NCI-H1694 (cell line): ENCODE measurements at places on chromosomes 7 and 10.

DNA sequence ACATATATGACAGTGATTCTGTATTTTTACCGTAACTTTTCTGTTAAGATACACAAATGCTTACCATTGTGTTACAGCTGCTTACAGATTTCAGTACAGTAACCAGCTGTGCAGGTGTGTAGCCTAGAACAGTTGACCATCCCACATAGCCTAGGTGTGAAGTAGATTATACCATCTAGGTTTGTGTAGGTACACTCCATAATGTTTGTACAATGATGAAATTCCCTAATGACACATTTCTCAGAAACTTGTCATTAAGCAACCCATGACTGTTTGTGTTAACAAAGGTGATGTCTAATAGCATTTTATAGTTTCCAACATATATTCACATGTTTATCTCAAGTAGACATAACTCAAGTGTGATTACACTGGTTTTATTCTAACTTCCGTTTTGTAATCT, 218.5 kb downstream of the PLXDC2 start:
- no peak for DNase-seq

GRCh38 chr7:88214456-88214855, 5.4 kb downstream of the SRI start:
- DNase-seq, result no peak

GRCh38 chr10:38070501-38070900, 23.6 kb upstream of the ZNF37A start:
- DNase-seq, result no peak

DNA sequence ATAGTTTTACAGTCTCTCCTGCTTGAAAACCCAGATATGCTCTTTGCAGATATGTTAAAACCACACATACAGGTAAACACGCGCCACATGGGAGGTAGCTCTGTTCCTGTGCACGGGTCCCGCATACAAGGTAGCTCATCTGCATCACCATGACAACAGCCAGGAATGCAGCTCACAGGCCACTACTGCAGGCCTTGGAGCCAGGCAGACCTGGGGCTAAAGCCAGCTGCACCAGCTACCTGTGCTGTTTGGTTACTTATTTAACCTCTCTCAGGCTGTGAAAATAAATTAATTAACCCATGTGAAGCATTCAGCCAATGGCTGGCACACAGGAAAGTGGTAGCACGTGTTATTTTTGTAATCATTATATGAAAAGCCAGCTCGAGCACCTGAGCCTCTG, 428.3 kb downstream of the TNS3 start:
- no peak for DNase-seq

GRCh38 chr7:37284805-37285231, 163.8 kb downstream of the ELMO1 start:
- DNase-seq, result peak; percentile 46

DNA sequence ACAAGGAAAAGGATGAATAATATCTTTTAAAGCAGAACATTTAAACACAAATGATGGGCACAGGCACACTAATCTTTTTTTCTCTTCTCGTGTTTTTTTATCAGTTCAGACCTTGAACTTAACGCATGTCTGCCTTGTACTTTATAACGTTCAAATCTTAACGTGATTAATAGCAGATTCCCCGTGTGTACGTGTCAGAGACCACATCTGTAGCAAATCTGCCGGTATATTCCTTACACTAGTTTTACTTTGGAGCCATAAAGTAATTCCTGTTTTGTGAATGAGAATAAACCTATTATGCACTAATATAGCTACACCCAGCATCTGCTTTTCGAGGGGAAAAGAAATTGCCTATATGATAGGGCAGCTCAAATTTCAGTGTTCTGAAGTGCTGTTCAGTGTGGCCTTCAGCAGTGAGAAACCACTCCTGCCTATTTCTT, 166.0 kb upstream of the TCF7L2 start:
- no peak for DNase-seq

DNA sequence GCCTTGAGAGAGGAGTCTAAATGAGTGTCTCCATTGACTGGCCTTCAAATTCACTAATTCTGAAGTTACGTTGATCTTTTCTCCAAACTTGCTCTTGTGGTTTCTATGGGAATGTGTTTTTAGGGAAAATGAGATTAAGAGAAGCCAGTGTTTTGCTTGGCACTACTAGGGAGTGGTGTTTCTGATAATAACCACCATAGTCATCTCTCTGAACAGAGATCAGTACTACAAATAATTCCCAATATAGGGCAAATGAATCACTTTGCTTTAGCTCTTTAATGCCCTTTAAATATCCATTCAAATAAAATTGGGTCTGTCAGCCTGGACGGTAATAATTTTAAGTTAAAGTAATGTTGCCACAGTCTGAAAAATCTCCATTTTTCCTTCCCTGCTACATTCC, 90.8 kb downstream of the NRF1 start:
- DNase-seq, result no peak

GRCh38 chr10:86311906-86312305, 54.7 kb downstream of the GRID1 start:
- DNase-seq, result no peak

GRCh38 chr7:90210981-90211380, 559 bp upstream of the STEAP2 start:
- no peak for DNase-seq

- no peak for DNase-seq
Measured at GRCh38 chr10:11794566-11794965, 28.6 kb upstream of the PROSER2 start.

GRCh38 chr10:29332061-29332760, 43.3 kb downstream of the LYZL1 start:
- no peak for DNase-seq

DNA sequence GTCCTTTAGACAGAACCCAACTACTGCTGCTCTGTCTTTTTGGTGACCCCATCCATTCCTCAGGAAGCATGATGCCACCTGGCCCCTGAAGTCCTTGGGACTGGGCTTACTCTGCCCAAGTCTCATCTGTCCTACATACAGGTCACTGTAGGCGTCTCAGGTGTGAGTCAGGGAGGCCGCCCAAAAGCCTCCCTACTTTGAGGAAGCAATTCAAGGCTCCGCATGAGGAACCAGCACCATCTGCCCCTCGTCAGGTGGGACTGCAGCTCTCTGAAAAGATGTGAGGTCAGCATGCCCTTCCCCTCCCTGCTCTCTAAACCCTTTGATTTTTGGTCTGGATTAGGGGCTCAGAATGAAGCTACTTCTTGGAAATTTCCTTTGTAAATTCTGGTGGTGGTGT, 354.8 kb downstream of the CXCL12 start:
- DNase-seq, result no peak

DNA sequence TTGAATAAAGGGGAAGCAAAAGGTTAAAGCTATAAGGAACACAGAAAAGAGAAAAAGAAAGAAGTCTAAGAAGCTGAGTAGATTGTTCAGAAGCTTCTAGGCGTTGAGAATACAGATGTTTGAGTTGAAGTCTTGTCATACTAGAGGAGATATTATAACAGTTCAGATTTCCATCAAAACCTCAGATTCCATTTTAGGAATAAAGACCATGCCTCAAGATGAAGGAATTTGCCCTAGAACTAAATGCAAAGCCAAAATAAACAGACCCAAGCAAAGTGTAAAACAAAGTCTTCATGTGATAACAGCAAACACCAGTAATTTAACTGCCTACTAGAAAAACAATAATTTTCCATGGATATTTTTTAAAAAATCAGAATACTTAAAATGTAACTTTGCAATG, 476.5 kb upstream of the POT1 start:
- no peak for DNase-seq

GRCh38 chr7:7761340-7761973, 43.0 kb upstream of the RPA3 start:
- peak; percentile 85 for DNase-seq

DNA sequence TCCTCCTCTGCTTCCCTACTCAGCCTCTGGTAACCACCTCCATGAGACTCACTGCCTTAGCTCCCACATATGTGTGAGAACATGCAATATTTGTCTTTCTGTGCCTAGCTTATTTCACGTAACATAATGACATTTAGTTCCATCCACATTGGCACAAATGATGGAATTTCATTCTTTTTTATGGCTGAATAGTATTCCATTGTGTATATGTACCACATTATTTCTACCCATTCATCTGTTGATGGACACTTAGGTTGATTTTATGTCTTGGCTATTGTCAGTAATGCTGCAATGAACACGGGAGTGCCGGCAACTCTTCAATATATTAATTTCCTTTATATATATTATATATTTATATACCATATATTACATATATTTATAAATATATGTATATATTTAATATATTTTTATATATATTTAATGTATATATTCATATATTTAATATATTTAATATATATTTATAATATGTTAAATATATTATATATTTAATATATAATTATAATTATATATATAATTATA, 1046.9 kb downstream of the DNAJB9 start:
- no peak for DNase-seq
